ENCODE measurements at places on chromosomes 6 and 20.

GRCh38 chr6:149293244-149293643, 24.3 kb upstream of the TAB2 start:
- no peak for DNase-seq

GRCh38 chr6:144244688-144245087, 40.4 kb upstream of the UTRN start:
- no peak for DNase-seq

DNA sequence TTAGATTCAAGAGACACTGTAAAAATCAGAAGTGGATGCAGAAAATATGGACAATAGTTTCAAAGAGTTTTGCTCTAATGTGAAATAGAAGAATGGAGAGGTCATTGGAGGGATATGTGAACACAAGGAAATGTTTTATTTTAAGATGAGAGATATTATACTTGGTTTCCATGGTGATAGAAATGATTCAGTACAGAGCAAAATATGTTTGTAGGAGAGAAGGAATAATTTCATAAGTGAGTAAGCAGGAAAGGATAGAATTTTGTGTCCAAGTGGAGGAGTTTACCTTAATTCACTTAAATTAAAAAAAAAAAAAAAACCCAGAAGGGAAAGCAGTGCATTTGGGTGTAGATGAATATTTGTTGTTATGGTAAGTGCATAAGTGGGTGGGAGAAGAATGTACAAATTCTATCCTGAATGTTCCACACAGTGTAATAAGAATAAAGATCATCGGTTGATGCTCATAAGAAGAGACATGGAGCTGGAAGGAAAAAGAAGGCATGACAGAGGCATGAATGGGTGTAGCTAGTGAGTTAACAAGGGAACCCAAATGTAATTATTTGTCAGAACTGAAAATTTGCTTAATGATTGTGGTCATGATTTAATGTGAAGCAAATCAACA, 688.9 kb upstream of the GJE1 start:
- DNase-seq, result no peak

GRCh38 chr6:38179300-38179699, 359.8 kb downstream of the ZFAND3 start:
- no peak for DNase-seq

DNA sequence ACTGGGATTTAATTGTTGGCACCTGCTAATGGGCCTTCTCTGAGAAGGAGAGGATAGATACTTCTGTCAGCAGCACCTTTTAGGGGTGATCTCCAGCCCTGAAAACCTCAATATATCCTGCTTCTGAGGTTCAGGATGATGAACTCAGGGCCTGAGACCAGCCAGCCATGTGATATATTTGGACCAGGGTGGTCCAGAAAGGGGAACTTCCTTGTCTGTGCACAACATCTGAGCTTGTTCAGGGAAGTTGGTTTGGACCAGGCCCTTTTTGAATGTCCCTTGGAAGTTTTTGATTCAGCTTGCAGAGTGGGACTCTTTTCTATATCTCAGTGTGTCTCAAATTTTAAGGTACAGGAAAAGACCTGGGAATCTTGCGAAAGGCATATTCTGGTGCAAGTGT, 85.8 kb downstream of the GFRA4 start:
- DNase-seq, result no peak

DNA sequence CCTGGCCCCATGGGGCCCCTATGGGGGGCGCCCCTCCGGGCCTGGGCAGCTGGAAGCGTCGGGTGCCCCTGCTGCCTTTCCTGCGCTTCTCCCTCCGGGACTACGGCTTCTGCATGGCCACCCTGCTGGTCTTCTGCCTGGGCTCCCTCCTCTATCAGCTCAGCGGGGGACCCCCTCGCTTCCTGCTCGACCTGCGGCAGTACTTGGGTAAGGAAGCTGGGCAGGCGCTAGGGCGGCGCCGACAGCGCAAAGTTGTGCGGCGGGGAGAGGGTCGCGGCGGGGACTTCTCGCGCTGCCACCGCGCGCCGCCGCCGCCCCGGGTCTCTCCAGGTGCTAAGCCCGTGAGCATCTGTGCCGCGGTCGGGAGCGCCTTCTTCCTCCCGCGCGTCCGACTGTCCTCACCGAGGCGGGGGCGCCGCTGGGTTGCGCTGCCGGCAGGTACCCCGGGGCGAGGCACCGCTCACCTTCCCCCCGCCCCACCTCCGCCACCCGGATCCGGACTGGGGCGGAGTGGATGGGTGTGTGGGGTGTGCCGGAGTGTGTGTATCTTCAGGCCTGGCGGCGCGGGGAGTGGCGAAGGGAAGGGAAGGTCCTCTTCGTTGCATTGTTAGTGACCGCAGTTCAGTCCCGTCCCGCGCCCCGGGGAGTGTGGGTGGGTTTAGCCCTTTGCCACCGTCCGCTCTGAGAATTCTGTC, 788 bp downstream of the UST start:
- no peak for DNase-seq

- no peak for DNase-seq
Observed at GRCh38 chr20:49497398-49497669, 14.9 kb upstream of the KCNB1 start.

DNA sequence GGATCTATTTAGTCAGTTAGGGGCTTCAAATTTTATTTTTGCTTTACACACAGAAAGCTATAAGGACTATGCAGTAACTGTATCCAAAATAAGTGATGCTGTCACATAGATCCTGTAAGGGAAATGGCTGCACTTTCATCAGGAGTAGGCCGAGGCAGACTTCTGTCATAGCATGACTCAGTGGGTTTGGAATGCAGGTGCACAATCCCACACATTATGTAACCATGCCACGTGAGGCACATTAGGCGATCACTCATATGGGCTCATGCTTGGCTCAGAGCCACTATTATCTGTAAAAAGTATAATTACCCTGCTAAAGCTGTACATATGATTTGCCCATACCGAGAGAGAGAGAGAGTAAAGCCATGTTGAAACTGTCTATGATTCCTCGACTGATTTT, 1189.4 kb upstream of the EYS start:
- no peak for DNase-seq

- DNase-seq, result no peak
Observed at GRCh38 chr6:5617179-5617578, 355.9 kb downstream of the FARS2 start.

DNA sequence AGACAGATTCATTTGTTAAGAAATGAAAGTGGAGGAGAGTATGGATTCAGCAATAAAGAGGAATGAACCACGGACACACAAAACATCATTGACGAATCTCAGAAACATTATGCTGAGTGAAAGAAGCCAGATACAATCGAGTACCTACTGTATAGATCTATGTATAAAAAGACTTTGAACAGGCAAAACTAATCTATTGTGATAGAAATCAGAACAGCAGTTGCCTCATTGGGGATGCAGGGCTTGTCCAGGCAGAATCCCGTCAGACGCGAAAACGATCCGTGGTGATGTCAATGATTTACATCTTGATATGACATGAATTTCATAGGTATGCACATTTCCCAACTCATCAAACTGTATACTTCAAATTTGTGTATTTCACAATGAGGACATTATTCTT, 265.2 kb downstream of the CBLN4 start:
- DNase-seq, result no peak

- DNase-seq, result no peak
Observed at GRCh38 chr6:129785756-129786135, 75.4 kb downstream of the TMEM244 start.

DNA sequence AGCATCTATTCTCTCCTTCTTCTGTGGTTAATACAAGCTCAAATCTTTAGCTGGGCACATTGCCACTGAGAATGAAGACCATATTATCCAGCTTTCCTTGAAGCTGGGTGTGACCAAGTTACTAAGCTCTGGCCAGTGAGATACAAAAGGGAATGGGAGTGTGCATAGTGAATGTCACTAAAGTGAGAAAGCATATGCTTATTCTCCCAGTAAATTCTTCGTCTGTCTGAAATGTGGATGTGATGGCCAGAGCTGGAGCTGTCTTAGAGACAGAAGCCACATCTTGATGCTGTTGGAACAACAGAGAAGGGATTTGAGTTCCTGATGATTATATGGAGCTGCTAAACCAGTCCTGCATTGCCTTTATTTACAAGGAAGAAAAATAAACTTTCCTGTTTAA, 60.1 kb downstream of the SESN1 start:
- DNase-seq, result no peak

- DNase-seq, result no peak
Observed at GRCh38 chr6:157944983-157945931, 36.4 kb upstream of the SYNJ2 start.

- DNase-seq, result no peak
Observed at GRCh38 chr6:11194356-11195218, 37.9 kb downstream of the NEDD9 start.

Measured in activated naive CD4-positive, alpha-beta T cell (primary cell).